Brain (organoid and tissue), 16 donors: ENCODE measurements at places on chromosomes 6 and 20.

DNA sequence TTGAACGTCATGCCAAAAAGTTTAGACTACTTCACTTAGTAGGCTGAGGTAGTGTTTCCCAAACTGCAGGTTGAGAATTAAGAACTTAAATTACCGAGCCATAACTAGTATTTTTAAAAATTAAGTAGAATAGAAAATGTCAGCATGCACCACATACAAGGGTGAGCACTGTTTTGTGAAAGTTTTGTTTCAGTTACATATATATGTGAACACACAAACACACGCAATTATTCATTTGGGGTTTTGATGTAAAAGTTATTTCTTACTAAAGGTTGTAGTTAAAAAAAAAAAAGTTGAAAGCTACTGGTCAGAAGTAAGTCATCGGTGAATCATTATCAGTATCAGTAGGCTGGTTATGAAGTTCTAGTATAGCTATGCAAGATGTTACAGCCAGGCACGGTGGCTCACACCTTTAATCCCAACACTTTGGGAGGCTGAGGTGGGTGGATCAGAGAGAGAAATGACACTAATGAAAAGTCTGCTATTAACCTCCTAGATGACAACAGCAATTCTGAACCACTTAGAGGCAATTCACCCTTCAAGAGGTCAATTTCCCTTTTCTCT is 24.1 kb downstream of the FASTKD5 start:
- no peak for DNase-seq

- no peak for DNase-seq
These were observed 13.8 kb upstream of the SIRT5 start for GRCh38 chr6:13560651-13561044.

- no peak for DNase-seq
These were observed 585.3 kb upstream of the BTBD3 start for GRCh38 chr20:11332381-11332780.

- DNase-seq: no peak
These were observed at the start of gene KCNB1 for GRCh38 chr20:49482621-49483017. KCNB1 (minus strand) TSS chr20:49482668; CDS start chr20:49482480, 188 bp downstream.

DNA sequence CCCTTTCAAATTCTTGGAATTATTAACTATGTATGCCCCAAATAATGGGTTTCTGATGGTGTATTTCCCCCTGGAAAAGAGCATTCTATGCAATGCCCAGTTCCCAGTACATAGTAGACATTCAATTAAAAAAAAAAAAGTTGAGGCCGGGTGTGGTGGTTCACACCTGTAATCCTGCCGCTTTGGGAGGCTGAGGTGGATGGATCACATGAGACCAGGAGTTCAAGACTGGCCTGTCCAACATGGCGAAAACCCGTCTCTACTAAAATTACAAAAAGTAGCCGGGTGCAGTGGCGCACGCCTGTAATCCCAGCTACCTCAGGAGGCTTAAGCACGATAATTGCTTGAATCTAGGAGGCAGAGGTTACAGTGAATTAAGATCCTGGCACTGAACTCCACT is 83.3 kb upstream of the ZNF217 start:
- DNase-seq: no peak

DNA sequence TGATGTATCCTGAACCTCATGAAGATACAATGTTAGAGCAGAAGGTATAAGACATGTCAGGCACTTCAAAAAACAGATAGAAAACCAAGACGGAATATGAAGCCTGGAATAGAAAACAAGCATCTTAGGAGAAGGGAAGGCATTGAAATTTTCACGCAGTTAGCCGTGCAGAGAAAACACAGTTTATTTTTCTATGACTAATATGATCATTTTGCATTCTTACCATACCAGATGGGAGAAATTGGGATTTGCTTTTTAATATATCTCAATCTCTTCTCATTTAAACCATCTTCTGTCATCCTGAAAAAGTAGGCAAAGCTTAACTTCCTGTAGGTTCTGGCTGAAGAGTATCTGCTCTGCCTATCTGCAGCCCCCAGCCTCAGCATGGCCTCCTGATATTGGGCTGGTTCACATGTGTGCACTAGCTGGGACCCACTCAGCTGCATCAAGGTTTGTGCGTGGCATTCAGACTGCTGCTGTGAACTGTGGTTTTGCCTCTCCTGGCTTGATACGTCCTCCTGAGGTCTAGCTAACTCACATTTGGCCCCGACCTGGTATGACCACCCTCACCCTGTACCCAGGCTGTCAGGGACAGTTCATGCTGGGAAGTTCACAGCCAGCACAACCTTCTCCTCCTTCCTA is 392.5 kb upstream of the SASH1 start:
- no peak for DNase-seq

- DNase-seq: no peak
These were observed 253.0 kb downstream of the ARID1B start for GRCh38 chr6:157029980-157030690.

DNA sequence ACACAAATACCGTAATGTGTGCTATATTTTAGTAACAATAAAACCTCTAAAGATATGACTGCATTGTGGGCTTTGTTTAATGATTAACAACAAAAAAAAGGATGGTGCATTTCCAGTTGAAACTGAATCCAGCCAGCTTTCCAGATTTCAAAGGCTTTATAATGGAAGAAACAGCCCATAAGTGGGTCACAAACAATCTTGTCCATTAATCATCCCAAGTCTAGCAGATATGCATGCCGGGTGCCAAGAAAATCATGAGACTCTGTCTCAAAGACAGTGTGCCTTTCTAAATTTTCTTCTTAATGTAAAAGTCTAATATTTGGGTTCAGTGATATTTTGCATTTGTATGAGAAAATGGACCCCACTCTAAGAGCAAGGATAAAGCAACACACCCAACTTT is 20.6 kb upstream of the LAMP5 start:
- DNase-seq: no peak

DNA sequence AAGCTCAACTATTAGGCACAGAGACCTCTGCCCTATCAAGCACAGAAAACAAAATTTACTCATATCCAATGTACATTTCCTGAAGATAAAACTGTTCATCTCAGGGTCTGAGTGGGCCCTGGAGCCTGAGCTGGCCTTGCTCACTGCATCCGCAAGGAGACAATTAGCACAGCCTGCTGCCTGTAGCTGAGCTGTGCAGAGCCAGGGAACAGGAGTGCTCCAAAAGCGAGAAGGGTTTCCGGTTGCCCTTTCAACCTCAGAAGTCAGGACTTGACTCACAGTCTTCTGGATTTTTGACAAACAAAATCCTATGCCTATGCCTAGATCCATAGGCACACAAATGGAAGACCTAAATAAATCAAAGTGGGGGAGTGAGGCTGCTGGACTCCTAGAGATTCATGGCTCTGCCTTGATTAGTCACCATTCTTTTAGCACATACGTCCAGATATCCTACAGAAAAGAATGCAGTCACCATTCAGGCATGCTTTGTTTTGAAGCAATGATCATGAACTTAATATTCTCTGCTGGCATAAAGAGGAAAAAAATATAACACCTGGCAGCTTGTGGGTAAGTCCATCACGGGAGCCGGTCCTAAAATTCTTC is 73.5 kb downstream of the BFSP1 start:
- no peak for DNase-seq

GRCh38 chr20:51350941-51351631 is 191.4 kb downstream of the NFATC2 start:
- no peak for DNase-seq

DNA sequence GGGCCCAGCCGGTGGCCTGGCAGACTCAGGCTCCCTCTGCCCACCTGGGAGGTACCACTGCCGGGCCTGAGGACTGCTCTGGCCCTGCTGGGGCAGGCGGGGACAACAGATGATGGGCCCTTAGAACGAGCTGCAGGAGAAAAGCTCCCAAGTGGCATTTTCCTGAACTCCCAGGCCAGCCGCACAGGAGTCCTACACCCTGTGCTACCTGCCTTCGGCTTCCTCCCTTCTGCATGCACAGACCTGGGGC is 41.3 kb downstream of the DSTN start:
- no peak for DNase-seq

GRCh38 chr20:47334022-47334551 is 22.4 kb downstream of the ZMYND8 start:
- no peak for DNase-seq

DNA sequence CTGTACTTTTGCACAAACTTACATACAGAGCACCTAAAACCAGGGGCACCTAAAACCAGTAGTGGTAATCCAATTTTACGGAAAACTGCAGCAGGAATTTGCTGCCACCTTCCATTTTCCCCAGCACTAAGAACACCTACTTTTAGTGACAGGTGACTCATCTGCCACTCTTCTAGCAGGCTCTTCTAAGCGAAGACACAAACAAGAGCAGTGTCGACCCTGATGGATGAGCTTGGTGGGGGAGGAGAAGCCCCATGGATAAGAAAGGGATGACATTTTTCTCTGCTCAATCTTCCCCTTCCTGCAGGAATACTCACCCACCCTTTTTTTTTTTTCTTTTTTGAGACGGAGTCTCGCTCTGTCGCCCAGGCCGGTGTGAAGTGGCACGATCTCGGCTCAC is 116.9 kb downstream of the GMPR start:
- no peak for DNase-seq

DNA sequence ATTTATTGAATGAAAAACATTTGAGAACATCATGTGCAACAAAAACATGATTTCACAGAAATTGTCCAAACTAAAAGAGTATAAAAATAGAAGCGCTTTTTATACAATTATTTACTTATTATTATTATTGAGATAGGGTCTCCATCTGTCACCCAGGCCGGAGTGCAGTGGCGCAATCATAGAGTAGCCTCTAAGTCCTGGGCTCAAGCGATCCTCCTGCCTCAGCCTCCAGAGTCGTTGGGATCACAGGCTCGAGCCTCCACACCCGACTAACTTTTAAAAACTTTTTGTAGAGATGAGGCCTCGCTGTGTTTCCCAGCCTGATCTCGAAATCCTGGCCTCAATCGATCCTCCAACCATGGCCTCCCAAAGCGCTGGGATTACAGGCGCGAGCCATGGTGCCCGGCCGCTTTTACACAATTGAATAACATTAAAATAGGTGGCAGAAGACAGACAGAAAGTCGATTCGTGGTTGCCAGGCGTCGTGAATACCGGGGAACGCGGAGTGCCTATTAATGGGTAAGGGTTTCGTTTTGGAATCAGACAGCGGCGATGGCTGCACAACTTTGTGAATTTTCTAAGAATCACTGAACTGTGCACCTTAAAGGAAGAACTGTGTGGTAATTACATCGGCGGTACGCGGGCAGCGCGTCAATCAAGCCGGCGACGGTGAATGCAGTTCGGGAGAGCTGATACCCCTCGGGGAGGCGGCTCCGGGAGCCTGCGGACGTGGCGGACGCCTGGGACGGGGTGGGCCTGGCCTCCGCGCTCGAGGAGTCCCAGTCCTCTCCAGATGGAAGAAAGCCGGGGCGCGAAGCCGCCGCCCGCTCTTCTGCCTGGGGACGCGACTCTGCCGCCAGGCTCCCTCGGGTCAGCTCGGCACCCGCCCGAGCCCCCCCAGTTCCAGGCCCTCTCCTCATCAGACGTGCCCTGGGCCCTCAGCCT is 807 bp downstream of the TBC1D20 start:
- DNase-seq: peak; percentile 44

DNA sequence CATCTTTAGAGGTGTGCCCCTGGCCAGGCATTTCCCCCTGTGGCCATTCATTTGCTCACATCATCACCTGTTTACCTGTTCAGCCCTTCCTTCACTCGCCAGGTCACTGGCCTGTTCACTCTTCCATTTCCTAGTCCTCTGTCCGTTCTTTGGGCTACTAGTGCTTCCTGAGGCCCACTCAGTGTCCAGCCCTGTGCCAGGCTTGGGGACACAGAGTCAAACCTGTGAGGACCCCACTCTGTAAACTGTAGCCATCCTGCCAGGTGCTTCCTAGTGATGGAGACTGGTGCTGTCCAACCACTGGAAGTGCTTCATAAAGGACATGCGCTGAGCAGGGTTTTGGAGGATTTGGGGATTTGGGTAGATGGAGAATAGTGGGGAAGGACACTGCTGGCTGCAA is 3.5 kb downstream of the DLGAP4 start:
- DNase-seq: no peak

DNA sequence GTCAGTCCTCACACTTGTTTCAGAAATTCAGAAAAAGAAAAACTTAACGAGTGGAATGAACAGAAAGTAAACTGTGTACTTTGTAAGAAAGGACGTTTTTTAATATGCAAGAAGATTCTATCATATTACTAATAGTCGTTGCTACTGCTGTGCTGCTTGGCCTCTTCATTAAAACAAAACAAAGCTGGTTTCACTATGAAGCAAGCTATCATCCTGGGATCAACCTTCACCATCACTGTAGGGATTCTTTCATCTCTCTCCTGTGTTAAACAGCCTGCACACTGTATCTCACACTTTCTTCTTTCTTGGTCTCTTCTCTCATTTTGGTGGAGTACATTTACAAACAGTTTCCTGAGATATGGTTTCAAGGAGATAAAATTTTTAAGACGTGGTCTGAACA is 284.2 kb downstream of the BTBD9 start:
- DNase-seq: no peak

DNA sequence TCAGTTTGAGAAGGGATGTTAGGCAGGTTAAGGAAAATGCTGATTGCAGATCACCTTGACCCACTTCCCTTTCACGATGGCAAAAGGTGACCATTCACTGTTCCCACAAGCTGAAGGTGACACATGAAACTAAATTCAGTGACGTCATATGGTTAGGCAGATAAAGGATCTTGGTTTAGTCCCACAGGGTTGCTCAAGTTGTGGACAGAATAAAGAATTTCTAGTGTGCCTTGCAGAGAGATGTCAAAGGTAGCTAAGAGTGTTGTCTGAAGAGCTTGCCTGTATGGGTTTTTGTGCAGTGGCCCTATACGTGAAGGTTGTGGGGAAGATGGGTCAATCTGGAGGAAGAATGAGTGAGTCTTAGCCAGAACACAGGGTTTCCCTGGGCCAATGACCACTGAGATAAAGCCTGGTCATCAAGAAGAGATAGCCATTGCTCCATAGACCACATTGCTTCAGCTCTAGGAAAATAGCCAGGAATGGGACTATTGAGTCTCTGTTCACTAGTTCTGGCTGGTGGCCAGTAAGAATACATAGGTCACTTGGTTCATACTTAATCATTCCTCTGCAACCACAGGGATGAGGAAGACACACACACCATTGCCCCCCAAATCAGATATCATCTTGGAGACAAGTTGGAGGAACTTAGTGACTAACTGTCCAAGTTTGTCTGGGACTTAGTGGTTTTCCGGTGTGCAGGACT is 148.5 kb upstream of the ATXN1 start:
- DNase-seq: no peak

- DNase-seq: no peak
These were observed 5.5 kb downstream of the CST1 start for GRCh38 chr20:23745247-23745646.

- no peak for DNase-seq
These were observed 69.2 kb downstream of the TIAM2 start for GRCh38 chr6:155064303-155064702.
